ENCODE measurements at places on chromosomes 3 and 15.

DNA sequence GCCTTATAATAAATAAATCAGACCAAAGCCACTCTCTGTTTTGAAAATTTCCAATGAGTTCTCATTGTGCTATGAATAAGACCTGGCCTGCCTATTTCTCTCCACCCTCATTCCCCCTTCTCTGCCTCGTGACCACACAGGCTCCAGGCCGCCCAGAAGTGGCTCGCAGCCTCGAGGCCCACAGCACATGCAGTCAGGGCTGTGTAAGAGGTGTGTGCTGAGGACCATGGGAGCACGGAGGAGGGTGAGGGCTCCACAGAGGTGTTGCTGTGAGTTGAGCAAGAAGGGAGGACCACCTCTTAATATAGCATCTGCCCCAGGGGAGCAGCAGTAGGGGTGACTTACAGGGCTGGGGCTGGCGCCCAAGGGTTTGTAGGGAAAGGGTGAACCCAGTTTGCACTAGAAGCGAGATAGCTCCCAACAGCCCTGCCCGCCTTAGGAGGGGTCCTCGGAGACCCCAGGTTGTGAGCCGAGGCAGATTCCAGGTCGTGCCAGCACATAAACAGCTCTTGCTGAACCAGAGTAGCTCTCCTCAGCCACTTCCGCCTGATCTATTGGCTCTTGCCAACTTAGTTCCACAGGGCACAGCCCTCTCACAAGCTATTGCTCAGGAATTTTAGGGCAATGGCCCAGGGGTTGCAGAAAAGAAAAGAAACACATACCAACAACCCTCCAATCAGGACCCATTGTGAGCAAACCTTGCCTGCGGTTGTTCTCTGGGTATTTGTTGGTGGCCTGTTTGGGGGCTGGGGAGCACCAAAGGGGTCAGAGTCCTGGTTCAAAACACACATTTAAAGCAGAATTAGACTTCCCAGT lies 117.7 kb downstream of the MYLK start:
- DNase-seq = no peak

DNA sequence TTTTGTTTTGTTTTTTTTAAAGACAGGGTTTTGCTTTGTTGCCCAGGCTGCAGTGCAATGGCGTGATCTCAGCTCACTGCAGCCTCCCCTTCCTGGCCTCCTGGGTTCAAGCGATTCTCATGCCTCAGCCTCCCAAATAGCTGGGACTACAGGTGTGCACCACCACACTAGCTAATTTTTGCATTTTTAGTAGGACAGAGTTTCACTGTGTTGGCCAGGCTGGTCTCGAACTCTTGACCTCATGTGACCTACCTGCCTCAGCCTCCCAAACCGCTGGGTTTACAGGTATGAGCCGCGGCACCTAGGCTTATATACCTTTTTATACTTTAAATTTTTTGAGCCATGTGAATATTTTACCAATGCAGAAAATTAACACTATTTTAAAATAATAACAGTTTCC lies 56.9 kb upstream of the HERC1 start:
- DNase-seq = no peak

DNA sequence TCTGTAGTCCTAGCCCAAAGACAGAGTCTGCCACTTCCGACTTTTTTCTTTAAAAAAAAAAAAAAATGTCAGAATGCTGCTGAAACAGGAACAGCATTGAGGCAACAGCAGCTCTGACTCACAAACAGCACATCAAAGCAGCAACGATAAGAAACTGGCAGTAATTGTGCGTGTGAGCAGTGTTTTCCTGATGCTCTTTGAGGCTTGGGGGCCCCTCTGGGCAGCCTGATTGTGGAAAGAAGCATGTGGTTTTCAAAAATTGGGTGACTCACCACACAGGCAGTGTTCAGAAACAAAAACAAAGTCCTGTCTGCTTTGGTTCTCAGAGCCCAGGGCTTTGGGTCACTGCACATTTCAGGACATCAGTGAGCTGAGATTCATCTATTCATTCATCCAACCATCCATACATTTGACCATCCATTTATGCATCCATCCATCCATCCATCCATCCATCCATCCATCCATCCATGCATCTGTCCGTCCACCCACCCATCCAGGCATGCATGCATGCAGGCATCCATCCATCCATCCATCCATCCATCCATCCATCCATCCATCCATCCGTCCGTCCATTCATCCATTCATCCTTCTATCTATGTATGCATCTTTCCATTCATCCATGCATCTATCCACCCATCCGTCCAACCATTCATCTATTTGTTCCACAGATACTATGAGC lies 308.4 kb downstream of the RPLP1 start:
- peak; percentile 57 for DNase-seq

- DNase-seq = no peak
Observed at GRCh38 chr3:144497452-144497851, 525.8 kb downstream of the DIPK2A start.

- DNase-seq = peak; percentile 64
Observed at GRCh38 chr15:40550341-40551037, 14.4 kb downstream of the CCDC32 start.

DNA sequence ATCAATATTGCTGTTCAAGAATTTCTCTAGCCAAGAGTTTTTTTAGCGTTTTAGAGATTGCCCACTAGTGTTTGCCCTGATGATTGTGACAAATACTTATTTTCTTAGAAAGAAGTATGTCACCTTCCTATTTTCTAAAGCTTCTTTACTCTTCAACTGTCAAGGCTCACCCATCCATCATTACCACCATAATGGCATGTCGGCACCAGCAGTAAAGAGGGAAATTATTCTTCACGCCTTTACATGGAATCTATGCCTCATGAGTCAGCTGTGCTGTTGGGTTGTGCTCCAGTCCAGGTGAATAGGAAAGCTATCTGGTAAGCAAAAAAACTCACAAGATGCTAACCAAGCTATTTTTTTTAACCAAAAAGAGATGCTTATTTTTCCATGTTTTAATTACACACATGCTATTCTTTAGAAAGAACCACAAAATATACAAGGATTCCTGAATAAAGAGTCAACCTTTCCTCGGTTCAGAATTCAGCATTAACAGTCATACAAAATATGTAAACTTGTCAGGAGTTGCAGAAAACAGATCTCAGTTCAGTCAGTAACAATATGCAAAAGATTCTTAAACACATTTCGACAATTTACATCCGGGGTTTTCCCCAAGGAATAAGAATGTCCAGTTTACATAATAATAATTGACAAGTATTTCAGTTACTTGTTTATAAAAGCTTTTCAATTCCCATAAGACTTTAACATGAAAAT lies 128.0 kb downstream of the ATP8B4 start:
- DNase-seq = no peak

- DNase-seq = no peak
Observed at GRCh38 chr3:4561661-4562060, 68.5 kb downstream of the ITPR1 start.

GRCh38 chr15:58374147-58374546 lies 57.6 kb upstream of the LIPC start:
- DNase-seq = no peak

DNA sequence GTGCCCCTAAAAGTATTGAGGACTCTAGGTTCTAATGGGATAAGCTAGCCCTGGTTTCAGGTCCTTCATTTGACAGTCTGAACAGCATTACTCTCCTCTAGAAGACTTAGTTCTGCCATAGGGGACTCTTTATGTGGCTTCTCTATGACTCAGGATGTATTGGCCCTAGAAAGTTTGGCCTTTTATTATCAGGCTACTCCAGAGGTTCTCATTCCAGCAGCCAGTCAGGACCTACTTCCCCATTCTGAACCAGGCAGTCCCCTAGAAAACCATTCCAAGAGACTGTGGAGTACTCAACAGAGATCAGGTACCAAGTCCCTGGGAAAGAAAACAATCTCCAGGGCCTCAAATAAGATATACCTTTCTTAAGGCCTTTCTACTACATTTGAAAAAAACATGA lies 157.9 kb upstream of the TSPAN3 start:
- DNase-seq = no peak

DNA sequence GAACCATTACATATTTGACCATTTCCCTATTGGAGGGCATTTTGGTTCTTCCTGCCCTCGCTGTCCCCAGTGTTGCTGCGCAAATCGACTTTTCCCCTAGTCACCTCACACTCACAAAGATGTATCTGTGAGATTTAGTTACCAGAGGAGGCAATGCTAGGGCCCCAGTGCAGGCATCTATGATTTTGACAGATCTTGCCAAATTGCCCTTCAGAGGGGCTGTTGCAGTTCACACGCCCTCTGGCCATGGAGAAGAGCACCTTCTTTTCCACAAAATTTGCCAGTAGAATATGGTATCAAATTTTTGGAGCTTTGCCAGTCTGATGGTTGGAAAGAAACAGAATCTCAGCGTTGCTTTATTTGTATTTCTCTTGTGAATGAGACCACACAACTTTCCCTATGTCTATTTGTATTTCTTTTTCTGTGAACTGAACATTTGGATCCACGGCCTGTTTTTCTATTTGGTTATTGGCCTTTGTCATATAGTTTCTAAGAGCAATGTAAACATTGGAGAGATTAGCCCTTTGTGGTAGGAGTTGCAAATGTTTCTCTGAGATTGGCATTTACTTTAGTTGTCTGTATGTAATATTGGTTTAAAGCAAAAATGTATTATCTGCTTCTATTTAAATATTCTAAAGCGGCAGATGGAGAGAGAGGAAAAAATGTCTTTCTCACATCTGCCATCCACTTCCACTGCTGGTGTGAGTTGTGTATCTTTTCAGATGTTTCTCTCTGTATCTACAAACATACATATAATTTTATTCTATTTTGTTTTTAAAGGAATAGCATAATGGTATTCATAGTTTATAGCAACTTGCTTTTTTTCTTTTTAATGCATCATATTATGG lies 66.1 kb downstream of the DNASE1L3 start:
- no peak for DNase-seq

- no peak for DNase-seq
Observed at GRCh38 chr15:60385620-60386552, 11.9 kb downstream of the ANXA2 start.
